NCI-H446 (cell line): ENCODE measurements at places on chromosomes 1 and 21.
A peak's percentile ranks its signal among the peaks of the same experiment; 100 is the strongest.

GRCh38 chr1:41419584-41420295 is 58.5 kb downstream of the FOXO6 start:
- DNase-seq = no peak

GRCh38 chr1:116409751-116410191 is 36.7 kb downstream of the ATP1A1 start:
- DNase-seq = no peak

DNA sequence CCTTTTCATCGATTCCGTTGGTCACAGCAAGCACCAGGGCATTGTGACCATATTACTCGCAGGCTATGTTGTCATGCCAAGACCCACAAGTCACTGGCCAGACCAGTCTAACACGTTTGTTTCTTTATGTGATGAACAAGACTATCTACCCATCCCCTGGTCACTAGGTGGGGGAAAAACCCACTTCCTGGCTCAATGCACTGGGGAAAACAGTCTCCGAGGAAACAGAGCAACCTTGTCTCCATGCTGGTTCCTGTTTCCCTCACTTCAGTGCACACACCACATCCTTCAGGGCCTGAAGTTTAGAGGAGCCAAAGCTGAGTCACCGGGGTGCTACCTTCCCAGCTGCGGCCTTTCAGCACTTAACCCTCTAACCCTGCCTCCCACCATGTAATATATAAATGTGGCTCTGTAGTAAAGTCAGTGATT is 20.9 kb downstream of the ERICH3 start:
- DNase-seq = no peak

DNA sequence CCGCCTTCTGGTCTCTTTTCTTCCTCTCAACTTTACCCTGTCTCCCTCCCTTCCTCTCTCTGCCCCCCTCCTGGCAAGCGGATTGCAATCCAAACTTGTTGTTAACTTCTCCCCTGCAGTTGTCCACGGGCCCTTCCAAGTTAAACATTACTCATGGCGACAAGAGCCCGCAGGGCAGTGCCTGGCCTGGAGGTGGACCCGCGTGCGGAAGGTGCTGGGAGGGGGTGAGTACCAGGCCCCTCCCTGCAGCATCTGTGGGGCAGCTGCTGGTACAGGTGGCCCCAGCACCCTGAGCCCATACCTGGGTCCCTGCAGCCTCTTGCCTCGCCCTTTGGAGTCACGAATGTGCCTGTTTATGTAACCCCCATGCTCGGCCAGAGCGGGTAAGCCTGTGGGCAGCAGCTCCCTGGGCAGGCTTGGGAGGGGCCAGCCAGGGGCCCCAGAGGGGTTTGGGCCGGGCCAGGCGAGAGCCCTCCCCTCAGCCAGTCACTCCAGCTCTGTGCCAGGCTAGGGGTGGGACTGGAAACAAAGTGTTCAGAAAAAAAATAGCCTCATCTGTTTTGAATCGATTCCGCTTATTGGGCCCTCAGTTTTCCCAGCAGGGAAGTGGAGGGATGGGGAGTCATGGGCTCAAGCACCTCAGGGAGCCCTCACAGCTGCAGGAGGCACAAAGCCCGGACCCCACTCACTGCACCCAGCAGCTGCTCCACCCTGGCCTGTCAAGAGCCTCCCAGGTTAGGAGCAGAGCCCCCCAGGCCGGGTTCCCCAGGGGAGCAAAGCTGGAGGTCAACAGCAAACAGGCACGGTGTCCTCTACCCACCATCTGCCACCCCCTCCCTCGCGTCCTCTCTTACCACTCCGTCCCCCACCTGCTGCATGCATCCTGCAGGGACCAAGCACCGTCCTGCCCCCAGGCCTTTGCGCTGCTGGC is 14.0 kb upstream of the FAAP20 start:
- peak; percentile 43 for DNase-seq

DNA sequence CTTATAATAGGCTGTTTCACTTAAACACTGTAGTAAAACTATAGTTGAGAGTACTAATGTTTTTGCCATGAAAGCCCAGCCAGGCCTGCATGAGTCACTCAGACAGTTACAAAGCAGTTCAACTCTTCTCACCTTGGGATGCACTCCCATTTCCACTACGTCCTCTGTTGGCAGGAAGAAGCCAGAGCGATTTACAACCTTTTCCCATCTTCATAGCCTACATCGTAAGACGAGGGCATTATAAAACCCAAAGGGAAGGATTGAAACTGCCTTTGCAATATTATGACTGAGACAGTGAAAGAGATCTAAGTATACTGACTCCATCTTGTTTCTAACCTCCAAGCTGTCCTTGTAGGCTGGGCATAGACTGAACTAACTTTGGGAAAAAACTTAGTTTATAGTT is 71.8 kb upstream of the CSF1 start:
- no peak for DNase-seq

GRCh38 chr1:100862591-100862990 is 32.1 kb downstream of the EXTL2 start:
- DNase-seq = no peak
